CD8-positive, alpha-beta memory T cell (primary cell): ENCODE measurements at places on chromosomes 16 and 17. TPM values are rescaled to one million over a fixed set of nuclear protein-coding genes. Genes with fewer than 3 reads are reported as not detected.

DNA sequence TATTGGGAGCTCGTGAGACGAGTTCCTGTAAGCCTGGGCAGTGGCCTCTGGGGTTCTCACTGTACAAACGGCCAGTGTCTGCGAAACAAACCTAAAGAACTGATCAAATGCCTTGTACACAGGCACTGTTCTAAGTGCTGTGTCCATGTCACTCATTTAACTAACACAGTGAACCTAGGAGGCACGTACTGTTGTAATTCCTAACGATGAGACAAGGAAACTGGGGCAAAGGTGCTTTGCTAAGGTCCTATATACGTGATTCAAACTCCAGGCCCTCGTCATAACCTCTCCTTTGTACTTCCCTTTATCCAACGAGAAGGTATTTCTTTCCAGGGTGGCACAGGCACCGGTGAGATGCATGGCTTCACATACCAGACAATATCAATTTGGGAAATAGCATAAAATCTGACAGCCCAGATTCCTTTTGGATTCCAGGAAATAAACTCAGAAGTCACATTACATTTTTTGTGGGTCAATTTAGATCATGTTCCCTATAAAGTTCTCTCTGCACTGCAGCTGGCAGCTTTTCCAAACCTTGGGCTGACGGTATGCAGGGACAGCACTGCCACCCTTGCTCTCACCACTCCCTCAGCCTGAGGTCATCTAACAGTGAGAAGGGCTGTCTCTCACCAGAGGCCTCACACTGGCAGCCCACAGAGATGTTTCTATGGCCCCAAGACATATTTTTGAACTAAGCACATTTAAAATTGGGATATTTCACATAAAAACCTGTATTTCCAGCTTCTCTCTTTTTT is 18.3 kb downstream of the GLYR1 start:
- no peak for DNase-seq

DNA sequence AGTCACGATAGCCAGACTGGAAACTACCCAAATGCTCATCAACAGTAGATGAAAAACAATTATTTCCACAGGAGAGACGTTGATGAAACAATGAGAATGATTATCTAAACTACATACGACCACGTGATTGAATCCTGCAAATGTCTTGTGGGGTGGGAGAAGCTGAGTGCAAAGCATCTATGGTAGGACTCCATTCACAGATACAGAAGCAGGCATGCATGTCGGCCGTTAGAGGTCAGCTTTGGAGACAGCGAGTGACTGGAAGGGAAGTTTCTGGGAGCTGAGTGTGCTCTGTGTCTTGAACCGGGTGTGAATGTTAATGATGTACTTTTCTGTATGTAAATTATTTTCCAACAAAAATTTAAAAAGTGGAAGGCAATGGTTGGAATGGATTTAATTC is 71.5 kb upstream of the DNAJA2 start:
- DNase-seq, result no peak

DNA sequence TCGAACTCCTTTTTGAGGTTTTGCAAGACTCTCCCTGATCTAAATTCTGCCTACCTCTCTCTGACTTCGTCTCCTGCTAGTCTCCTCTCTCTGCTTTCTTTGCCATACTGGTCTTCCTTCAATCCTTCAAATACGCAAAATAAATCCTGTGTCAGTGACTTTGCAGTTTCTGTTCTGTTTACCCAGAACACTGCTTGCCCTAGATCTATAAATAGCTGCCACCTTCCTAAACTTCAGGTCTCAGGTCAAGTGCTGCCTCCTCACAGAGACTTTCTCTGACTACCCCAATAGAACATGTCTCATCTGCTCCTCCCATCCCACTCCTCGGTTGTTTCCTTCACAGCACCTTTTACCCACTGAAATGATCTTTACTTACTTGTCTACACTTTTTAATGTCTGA is 78.9 kb downstream of the TRIM37 start:
- no peak for DNase-seq

DNA sequence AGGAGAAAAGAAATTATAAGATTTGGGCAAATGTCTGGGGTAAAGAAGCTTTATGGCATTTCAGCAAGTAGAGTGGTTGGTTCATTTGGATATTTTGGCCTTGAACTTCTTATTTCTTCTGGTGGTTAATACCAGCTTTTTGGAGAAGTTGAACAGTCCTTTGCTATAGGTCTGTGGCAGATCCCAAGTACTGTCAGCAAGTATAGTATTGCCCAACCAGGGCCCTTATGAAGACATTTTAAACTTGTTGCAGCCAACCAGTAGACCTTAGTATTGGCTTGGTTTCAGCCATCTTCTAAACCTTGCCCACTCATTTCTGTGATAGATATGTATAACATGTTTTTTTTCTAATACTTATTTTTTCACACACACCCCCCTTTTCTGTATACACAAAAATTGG is 2.2 kb downstream of the SP2 start:
- no peak for DNase-seq

GRCh38 chr16:56268799-56269198 is 77.5 kb downstream of the GNAO1 start:
- DNase-seq, result no peak

GRCh38 chr17:32136856-32137255 is 5.4 kb upstream of the RHOT1 start:
- DNase-seq, result no peak

DNA sequence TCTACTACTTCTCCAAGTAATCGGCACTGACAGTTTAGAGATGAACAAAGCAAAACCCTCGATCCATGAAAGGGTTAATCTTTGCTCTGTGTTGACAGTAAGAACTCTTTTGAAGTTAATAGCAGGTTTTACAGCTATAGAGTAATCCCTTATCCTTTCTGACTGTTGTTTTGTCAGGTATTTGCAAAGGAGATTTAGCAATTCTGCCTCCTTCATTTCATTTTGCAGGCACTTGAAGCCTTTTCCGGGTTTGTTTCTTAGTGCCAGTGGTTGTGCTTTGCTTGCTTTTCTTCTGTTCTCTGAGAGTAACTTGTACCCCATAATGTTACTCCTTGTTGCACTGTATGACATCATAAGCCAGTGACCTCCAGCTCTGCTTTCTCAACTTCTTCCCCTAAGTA is 64.5 kb downstream of the TANGO6 start:
- DNase-seq, result no peak

KCNJ2 gene
- not detected for total RNA-seq

DNA sequence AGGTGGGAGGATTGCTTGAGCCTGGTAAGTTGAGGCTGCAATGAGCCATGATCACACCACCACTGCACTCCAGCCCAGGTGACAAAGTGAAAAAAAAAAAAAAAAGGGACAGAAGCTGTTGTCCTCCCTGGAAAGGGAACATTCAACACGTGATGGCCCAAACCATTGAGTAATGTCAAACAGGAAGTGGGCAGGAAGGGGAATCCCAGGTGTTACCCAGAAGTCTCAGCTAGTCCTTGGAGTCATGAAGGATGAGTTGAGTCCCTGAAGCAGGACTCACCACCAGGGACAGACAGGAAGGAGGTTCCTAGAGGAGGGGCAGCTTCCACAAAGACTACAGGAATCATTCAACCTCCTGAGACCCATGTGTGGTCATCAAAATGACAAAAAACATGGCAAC is 19.8 kb upstream of the CMIP start:
- DNase-seq, result peak; percentile 19

SLC38A8 gene
- total RNA-seq, result not detected

CYB5D1 gene
- total RNA-seq, result 17.6 TPM

DNA sequence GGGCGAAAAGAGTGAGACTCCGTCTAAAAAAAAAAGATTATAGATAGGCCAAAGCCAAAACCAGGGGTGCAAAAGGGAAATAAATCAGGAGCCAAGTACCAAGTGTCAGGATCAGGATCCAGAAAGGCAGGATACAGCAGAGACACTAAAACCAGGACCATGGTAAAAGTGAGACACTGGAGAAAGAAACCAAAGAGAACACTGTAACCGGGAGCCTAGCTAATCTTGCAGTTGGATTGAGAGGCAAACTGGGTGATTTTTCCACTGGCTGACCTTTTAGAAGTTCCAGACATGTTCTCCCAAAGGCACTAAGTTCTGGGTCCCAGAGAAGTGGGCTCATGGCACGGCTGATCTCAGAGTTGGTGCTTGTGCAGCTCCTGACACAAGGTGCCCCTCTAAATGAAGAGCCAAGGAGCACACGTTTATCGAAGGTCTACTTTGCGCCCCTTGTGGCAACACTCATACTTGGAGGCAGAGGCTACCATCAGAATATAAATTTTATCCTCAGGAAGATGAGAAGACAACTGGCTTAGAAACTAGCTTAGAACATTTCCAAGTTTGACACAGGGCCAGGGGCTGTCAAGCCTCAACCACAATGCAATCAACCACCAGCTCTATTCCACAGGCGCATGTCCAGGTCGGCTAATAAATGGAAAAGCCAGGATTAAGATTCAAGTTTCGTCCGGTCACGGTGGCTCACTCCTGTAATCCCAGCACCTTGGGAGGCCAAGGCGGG is 27.5 kb upstream of the HELZ start:
- DNase-seq, result no peak

GRCh38 chr17:66469088-66469442 is 166.7 kb downstream of the PRKCA start:
- no peak for DNase-seq

GCGR gene
- total RNA-seq, result not detected

FSCN2 gene
- total RNA-seq, result 0.46 TPM

- DNase-seq, result no peak
Observed at GRCh38 chr17:37674511-37674910, 31.3 kb upstream of the DDX52 start.

GRCh38 chr17:40952661-40953060 is 14.1 kb downstream of the KRT39 start:
- no peak for DNase-seq

GRCh38 chr17:17502741-17503565 is 6.8 kb upstream of the RASD1 start:
- no peak for DNase-seq

WFIKKN1 gene
- 0.22 TPM for total RNA-seq

GRCh38 chr16:31002250-31002700 is 8.2 kb downstream of the STX1B start:
- no peak for DNase-seq

KRT40 gene
- not detected for total RNA-seq

GRCh38 chr17:15268461-15268860 is 3.3 kb upstream of the PMP22 start:
- DNase-seq, result no peak

KRTAP4-2 gene
- not detected for total RNA-seq

ACSM3 gene
- 7.3 TPM for total RNA-seq

DNA sequence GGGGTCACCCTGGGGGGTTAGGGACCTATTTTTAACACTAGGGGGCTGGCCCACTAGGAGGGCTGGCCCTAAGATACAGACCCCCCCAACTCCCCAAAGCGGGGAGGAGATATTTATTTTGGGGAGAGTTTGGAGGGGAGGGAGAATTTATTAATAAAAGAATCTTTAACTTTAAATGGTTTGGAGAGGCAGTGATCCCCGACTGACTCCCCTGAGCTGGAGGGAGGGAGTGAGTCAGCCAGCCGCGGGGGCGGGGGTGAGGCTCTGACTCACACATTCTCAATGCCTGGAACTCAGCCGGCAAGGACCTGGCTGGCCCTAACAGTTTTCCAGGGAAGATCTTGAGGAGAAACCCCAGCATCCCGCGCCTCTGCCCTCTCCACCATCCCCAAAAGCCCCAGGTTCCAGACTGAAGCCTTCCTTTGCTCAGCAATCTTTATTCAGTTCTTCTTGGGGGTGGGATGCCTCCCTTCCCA is 1.5 kb downstream of the HCFC1R1 start:
- DNase-seq, result peak; percentile 50

GRCh38 chr16:18933501-18933900 is 7.3 kb upstream of the SMG1 start:
- DNase-seq, result no peak

GRCh38 chr17:30378241-30378824 is 394 bp upstream of the CPD start:
- peak; percentile 69 for DNase-seq

FOXF1 gene
- not detected for total RNA-seq

- DNase-seq, result peak; percentile 52
Observed at GRCh38 chr17:81513753-81514488, 1.3 kb upstream of the ACTG1 start.

DNAI2 gene
- 0.35 TPM for total RNA-seq

TBX2 gene
- 0.13 TPM for total RNA-seq

DNA sequence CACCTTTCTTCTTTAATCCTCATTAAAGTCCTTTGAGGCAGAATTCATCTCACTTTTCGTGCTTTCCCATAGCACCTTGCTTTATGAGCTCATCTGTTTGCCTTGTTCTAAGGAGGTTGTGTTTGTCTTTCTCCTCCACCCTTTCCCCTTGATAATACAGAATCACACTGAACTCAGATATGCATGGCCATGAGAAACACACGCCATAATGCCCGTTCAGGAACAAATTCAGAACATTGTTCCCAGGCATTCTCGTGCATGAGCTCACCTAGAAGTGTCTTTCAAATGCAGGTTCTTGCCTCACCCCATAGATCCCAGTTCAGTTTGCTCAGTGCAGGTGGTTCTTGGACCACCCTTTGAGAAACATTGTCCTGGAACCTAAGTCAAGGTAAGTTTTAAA is 71.1 kb downstream of the TMEM114 start:
- no peak for DNase-seq

DNA sequence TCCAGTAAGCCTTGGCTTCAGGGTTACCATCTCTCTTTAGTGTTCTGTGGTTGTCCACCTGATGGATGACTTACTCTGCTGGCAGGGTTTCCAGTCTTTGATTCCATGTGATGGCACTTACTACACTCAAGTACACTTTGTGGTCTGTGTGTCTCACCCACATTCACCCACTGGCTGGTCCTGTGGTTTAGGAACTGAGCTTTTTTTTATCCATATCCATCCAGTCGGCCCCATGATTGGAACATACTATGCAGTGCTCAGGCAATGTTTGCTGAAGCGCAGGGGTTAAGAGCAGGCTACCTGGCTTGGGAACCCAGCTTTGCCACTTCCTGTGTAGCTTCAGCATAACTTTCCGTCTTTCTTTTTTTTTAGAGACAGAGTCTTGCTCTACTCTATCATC is 2.8 kb upstream of the FUS start:
- peak; percentile 55 for DNase-seq

HIRIP3 gene
- 45.6 TPM for total RNA-seq

OTOP2 gene
- total RNA-seq, result not detected

- no peak for DNase-seq
Observed at GRCh38 chr17:74761931-74762330, 13.5 kb downstream of the NHERF1 start.

- no peak for DNase-seq
Observed at GRCh38 chr16:17835118-17835876, 364.5 kb upstream of the XYLT1 start.

DNA sequence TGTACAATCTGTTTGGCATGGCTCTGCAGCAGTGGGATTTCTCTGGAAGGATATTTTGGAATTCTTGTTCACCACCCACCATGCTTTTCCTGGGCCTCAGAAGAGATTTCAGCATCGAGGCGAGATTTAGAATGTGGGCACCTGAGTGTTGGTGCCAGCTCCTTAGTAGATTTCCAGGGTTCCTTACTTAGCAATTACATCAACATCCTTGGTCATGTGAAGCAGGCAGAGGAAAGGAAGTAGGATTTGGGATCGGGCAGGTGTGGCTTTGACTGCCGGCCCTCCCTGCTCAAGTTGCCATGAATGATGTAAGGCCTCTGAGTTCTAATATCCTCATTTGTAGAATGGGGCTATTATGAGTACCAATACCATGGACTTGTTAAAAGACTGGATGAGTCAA is 13.1 kb upstream of the RBFOX1 start:
- no peak for DNase-seq
